ENCODE measurements at places on chromosomes 12 and 14. TPM values are rescaled to one million over a fixed set of nuclear protein-coding genes. Genes with fewer than 3 reads are reported as not detected.

GRCh38 chr14:77589099-77589498 lies 27.3 kb downstream of the SPTLC2 start:
- DNase-seq: no peak

DNA sequence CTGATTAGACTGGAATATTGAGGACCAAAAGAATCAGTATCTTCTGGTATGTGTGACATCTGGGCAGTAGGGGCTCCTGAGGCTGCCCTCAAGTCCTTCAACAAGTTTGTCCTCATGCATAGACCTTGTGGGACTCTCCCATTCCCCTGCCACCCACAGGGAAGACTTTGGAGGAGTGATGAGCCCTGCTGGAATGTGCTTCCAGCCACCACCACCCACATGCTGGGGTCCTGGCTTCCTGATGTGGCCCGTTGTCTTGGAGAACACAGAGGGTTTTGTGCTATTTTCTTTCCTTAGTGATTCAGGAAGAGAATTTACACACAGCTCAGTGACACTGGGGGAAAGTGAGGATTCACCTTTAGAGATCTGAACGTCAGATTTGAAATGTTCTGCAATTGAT lies 29.2 kb upstream of the SEL1L start:
- no peak for DNase-seq

DNA sequence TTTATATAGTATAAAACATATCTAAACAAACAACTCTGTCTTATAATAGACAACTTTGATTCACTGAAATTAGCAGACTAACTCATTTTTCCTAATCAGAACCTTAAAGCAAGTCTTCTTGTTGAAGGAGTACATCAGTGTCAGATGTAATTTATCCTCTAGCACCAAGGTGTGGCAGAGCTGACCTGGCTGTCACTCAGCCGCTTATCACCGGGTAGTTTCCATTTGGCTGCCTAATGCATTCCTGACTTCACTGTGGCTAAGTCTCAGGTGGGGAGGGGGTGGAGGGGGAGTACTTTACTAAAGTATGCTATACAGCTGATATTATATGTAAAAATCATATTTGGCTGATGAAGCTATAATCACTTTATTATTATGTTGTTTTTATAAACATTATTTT lies 339.9 kb upstream of the RGS6 start:
- no peak for DNase-seq

DNA sequence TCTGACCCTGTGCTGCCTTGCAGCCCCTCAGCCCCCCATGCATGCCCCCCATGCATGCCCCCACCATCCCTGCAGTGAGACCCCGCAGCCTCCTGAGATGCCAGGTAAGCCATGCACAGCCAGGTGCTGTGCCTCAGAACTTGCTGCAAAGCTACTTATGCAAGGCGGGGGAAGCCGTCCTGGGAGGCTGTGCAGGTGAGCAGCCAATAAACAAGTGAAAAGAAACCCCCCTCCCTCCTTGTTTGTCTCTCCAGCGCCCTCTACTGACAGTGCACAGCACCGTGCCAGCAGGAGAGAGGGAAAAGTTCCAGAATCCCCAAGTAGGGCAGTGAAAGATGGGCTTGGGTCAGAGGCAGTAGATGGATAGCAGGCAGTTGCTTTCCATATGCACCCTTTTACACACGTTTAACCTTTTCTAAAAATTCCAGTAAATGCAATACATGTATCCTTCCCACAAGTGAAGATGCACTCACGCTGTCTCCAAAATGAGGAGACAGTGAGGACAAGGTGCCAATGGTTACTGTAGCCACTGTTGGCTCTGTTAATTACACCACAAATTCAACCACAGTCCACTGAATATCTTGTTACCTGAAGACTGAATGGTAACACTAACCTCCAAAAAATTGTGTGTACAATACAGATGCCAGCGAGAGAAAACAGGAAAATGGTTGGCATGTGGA lies 18.0 kb downstream of the TNFAIP2 start:
- DNase-seq: no peak

DNA sequence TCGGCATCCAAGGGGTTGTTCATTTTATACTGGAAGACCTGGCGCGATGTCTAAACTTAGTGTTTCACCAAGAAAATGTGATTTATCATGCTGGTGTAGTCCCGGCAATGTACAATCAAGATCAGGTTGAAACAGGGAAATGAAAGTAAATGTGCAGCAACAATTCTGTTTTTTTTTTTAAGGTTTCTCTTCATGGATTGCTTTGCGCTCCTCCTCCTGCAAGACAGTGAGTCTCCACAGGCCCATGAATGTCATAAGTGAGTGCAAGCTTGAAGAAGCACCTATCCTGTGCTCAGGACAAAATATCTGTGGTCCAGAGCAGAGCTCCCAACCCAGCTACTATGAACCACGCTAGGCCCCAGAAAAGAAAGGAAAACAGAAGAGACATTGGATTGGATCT lies 143.4 kb downstream of the KCNK10 start:
- no peak for DNase-seq

DNA sequence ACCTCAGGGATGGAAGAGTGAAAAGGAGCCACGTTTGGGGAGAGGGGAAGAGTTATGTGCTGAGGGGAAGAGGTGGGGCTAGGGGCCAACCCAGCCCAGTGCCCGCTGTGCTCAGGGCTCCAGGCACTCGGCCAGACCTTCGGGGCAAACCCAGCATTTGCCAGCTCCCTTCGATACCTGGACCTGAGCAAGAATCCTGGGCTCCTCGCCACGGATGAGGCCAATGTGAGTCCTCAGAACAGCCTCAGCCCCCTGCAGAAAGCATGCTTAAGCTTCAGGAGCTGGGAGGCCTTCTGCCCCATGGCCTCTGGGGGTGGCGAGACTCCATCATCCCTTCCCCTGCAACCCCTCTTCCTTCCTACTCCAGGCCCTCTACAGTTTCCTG lies 5.0 kb downstream of the CARMIL3 start:
- DNase-seq: peak; percentile 18

The KCNK10 gene
- total RNA-seq: 2.0 TPM

The PSMA3 gene
- total RNA-seq: 105 TPM

All from mucosa of descending colon (tissue), 3 donors.